ENCODE measurements at places on chromosomes 1 and 21.

DNA sequence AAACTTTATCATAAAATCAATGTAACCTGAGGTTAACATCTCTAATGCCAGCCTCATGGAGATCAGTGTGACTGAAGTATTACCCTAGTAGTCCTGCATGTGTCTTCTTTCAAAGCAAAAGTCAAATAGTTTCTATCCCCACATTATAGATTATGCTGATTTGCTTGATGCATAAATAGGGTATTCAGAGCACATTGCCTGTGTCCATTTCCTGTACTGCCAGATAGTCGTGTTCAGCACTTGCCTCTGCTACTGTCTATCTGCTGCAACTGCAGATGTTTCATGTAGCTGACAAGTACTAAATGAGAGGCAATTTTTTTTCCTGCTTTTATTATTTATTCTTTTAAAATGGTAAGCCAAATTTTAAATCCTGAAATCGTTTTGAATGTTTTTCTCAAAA lies 348.7 kb downstream of the CHRM3 start:
- DNase-seq = no peak

DNA sequence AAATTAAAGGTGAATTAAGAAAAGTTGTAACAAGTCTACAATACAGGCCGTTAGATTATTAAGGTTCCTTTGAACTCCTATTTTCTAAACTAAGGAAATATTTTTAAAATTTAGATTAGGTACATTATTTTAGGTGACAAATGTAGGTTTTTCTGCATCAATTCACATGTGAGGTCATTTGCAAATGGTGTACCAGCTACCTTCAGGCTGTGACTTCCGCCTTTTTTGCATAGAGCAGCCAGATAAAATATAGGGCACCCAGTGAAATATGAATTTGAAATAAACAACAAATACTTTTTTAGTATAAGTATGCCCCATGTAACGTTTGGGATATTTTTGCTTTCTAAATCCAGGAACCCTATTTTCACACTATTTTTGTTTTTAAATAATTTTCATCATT lies 544.0 kb downstream of the LMO4 start:
- DNase-seq = no peak

DNA sequence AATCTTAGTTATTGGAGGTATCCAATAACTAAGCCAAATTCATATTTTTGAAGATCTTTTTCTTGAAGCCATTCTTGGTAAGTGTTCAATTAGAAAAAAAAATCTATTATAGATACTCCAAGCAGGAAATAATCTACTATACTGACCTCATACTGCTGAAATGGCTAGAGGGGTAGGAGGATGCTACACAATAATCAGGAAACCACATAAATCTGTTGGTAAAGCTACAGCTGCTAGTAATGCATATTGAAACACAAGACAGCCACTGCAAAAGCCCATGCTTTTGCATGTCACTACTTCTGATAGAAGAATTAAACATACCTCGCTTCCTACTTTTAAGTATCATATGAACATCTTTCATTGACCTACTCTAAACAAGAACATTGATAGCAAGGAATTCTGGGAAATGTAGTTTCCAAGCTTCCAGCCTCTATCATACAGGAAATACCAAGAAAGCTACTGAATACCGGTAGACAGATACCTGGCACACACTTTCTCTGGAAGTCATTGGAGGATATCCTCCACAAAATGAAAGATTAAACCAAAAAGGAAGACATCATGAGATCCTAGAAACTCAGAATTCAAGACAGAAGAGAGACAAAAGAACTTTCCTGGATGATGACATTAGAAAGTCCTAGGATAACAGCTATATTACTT lies 103.0 kb upstream of the VAV3 start:
- DNase-seq = no peak

- DNase-seq = no peak
Measured at GRCh38 chr1:168476588-168477385, 67.0 kb downstream of the XCL2 start.

DNA sequence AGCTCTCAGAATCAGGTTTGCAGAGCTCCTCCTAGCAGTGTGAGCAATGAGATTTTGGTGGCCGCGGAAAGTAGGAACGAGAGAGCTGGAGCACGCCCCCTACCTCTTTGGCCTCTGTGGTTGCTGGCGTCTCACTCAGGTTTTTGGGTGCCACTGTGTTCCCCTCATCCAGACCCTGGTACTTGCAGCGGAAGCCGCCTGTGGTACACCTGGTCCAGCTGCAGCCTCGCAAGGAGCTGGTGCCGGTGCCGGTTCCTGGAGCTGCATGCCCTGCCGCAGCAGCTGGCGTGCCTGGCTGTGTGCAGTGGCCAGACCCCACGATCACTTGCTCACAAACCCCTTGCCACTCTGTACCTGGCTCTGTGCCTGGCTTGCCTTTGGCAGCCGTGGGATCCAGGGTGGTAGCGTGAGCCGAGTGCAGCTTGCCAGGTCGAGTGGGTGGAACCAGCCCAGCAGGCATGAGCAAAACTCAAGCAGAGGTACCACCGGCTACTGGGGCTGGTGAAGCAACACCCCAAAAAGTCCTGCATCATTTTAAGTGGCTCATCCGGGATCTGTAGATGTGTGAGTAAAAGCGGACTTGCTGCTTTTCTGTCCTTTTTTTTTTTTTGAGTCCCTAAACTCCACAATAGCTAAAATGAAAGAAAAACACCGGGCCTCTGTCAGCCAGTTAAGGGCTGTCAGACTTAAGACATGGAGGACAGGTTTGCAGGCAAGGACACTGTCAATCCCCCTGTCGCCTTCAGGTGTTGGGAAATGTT lies 844.9 kb downstream of the KCNT2 start:
- no peak for DNase-seq

DNA sequence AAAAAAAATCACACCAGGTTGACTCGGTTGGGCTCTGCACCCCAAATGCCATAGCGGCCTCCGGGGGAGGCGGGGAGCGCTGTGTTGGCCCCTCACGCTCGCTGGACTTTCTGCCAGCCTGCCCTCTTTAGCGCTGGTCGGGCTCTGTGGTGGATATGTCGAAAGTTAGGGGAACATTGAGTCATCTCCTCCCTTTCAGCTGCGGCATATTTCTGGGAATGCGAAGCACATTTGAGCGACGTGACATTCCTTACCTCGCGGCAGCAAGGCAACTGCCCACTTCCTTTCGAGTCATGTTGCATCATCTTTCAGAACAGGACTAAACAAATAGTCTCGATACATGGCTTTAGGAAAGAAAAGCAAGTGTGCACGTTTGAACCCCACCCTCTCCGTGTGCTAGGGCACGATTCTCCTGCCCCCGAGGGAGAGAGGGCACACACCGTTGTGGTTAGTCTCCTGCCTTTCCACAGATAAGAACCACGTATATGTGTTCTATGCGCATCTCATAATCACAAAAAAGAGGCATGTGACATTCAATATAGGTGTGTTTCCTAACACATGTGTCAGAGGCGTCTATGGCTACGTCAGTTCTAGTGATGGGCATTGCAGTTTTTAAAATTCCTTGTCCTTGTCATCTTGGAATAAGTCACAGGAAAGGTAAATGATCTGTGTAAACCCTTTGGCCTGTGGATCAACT lies 105.9 kb upstream of the SLC45A1 start:
- no peak for DNase-seq

GRCh38 chr1:11787804-11788436 lies 17.8 kb downstream of the MTHFR start:
- DNase-seq = no peak

DNA sequence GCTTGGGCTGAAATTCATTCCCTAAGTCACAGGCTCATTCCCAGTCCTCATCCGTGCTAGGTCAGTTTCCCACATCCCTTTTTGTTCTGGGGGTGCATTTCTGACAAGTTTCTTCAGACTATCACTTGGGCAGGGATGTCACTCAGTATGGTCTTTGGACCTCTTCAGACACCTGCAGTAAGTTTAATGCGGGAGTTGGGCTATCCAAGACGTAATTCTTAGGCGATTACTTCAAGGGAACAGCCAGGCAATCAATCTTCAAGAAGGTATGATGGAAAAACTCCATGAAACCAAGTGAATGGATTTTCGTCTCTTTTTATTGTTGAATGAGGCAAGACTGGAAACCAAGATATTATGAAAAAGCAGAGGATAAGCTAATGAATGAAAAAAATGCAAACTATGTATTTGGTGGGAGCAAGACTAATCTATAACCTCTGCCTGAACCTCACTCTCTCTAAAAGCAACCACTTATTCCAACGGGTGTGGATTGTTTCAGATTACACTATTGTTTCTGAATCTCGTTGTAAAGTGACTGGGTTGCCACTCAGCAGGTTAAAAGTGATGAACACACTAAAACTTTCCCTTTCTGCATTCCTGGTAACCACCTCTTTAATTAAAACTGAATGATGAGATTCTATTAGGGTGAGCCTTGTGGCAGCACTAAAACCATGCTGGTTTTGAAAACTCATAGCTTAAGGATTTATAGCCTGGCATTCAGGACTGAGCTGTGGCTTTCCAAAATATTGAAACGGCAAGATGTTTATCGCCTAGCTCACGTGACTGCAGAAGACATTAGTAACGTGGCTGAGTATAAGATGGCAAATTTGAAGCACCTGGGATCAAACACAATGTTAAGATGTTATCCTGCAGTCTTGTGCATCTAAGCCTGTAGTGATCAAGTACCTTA lies 1.1 kb downstream of the RASAL2 start:
- no peak for DNase-seq

DNA sequence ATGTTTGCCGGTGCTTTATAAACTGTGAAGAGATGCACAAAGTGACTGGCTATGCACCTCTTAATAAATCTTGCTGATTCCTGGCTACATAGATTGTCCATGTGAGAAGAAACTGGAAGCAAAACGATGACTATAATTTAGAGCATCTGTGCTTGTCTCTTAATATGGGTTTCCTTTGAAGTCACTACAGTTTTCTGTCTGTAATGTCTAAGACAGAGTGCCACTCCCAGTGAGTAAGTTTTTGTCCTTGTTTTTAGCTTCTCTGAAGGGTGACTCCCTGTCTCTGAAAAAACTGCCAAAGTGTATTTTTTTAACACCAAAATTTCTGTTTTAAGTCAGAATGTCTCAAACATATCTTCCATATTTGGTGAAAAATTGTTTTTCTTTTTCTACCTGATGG lies 175.1 kb downstream of the FASLG start:
- no peak for DNase-seq

DNA sequence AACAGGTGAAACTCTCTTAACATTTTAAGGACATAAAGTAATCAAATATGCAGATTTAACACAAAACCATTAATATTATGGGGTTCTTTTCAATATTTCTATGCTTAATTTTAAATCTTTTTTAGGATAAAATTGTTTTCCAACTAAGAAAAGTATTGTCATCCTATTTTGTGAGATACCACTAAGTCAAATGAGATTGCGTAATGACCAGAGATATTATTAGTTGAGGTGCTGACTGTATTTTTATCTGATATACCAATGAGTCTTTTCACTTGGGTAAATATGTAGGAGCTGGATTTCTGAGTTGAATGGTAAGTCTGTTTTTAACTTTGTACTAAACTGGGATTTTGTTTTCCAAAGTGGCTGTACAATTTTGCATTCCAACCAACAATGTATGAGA lies 25.4 kb downstream of the LEPR start:
- DNase-seq = no peak

DNA sequence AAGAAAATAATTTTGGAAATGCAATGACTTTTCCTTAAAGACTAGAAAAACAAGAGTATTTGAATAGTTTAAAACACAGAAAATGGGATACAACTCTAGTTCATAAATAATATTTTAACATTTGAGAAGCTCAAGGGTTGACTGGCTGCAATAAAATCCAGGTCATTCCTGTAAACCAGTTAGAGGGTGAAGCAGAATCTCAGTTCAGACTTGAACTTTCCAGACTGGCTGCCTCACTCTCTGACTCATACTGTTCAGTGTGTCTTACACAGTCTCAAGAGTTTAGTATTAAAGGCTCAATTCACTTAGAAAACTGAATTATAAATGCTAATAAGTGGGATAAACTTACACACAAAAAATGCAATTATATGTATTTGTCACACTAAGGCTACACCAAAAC lies 89.9 kb downstream of the RAVER2 start:
- no peak for DNase-seq

- DNase-seq = no peak
Measured at GRCh38 chr1:113918243-113918642, 10.9 kb upstream of the HIPK1 start.

DNA sequence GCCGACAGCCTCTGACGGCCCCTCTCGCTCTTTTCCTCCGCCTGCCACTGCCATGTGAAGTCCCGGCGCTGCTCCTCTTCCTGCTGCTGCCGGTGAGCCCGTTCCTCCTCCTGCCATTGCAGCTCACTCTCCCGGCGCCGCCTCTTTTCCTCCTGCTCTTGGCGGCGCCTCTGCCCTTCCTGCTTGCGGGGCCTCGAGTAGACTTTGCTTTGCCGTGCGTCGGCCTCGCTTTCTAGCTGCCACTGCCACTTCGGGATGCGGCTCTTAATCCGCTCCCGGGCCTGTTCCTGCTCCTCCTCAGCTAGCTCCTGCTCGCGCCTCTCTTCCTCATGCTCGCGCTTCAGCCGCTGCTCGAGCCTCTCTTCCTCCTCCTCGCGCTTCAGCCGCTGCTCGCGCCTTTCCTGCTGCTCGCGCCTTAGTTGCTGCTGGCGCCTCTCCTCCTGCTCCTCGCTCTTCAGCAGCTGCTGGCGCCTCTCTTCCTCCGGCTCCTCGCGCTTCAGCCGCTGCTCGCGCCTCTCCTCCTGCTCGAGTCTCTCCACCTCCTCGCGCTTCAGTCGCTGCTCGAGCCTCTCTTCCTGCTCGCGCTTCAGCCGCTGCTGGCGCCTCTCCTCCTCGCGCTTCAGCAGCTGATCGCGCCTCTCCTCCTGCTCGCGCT lies 4.3 kb downstream of the TCHH start:
- no peak for DNase-seq

DNA sequence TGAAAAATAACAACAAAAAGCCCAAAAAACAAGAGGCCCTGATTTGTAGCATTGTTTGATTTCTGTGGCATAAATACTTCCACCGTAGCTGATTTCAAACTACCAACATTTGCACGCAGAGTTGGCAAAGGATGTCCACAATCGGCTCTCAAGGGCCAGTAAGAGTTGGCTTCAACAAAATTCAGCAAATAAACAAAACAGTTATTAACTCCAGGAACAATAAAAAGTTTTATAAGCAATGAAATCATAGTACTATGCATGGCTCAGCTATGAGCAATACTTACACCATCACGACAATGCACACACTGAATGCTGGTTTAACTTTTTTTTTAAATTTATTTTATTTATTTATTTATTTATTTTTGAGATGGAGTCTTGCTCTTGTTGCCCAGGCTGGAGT lies 8.7 kb upstream of the COX20 start:
- DNase-seq = no peak

GRCh38 chr21:36429947-36430546 lies 44.9 kb downstream of the CHAF1B start:
- peak; percentile 32 for DNase-seq

- no peak for DNase-seq
Measured at GRCh38 chr1:119308806-119309205, 59.8 kb upstream of the HAO2 start.

GRCh38 chr1:94876362-94876761 lies 50.5 kb downstream of the CNN3 start:
- no peak for DNase-seq

- DNase-seq = no peak
Measured at GRCh38 chr1:209616366-209617046, 33.0 kb downstream of the CAMK1G start.

- no peak for DNase-seq
Measured at GRCh38 chr1:234613128-234613875, 3.3 kb upstream of the IRF2BP2 start.
